Immature natural killer cell (primary cell): ENCODE measurements at places on chromosomes 7 and 10. TPM values are rescaled to one million over a fixed set of nuclear protein-coding genes. Genes with fewer than 3 reads are reported as not detected.

DNA sequence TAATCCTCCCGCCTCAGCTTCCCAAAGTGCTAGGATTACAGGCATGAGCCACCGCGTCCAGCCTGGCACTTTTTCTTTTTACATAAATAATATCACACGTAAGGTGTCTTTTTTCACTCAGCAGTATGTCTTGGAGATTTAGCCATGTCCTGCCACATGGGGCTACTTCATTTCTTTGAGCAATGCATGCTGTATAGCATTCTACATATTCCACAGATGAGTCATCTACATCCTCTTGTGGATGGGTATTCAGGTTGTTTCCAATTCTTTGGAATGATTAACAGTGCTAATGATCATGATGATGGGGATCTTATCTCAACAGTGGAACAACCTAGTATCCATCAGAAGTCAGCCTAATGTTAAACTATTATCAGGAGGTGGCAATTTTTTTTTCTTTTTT is 50.8 kb downstream of the ZNF503 start:
- no peak overlapping the region for H3K27ac ChIP-seq
- DNase-seq = no peak
- H3K4me3 ChIP-seq = no peak overlapping the region
- H3K36me3 ChIP-seq = no peaks in the 10 kb centered on the region
- H3K27me3 ChIP-seq = peaks cover 11% of the 10 kb centered on the region
- no peaks in the 10 kb centered on the region for H3K4me1 ChIP-seq

CAMK2G gene
- polyA plus RNA-seq = 4.8 TPM

- H3K4me1 ChIP-seq = no peaks in the 10 kb centered on the region
- no peak overlapping the region for H3K4me3 ChIP-seq
- H3K36me3 ChIP-seq = no peaks in the 10 kb centered on the region
These were observed 107.5 kb downstream of the ITGB8 start for GRCh38 chr7:20438248-20438647.

DNA sequence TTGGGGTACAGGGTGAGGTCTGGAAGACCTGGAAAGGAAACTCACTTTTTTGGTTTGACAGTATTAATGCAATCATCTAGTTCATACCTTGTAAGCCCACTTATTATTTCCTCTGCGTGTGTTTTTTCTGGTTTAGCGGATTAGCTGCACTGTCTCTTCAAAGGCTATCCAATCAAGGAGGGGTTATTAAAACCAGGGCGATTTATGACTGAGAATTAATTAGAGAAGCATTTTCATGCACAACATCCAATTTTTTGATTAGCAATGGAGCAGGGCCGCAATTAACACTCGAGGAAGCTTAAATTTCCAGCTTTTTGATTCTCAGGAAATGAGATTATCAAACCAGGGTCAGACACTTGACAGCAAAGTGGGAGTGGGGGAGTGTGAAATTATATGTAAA is 248.9 kb downstream of the EXOC4 start:
- no peaks in the 10 kb centered on the region for H3K36me3 ChIP-seq
- no peak overlapping the region for H3K4me3 ChIP-seq
- no peak for DNase-seq
- no peaks in the 10 kb centered on the region for H3K27me3 ChIP-seq
- no peak overlapping the region for H3K27ac ChIP-seq
- H3K4me1 ChIP-seq = peaks cover 21% of the 10 kb centered on the region

GRCh38 chr7:128166603-128167041 is 74.5 kb upstream of the LEP start:
- no peak for DNase-seq
- H3K27ac ChIP-seq = no peak overlapping the region
- peak overlapping the region; percentile 48 for H3K4me3 ChIP-seq
- H3K27me3 ChIP-seq = peaks cover 11% of the 10 kb centered on the region
- no peaks in the 10 kb centered on the region for H3K36me3 ChIP-seq
- peaks cover 25% of the 10 kb centered on the region for H3K4me1 ChIP-seq

DNA sequence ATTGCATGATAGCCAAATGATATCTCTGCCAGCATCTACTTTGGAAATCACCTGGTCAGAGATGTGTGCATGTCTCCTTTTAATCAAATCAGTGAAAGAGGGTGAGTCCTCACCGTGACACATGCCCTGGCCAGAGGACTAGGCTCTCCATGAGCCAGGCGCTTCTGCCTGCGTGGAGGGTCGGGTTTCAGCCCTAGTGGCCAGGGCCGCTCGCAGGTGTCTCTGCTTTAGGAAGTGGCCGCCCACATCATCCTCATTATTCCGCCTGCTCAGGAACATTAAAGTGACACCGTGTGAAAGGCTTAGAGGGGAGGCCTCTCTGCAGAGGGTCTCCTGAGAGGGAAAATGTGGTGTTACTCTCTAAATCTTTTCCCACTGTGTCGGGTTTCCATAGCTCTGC is 173.6 kb upstream of the PRKCQ start:
- H3K4me3 ChIP-seq = no peak overlapping the region
- no peaks in the 10 kb centered on the region for H3K4me1 ChIP-seq
- no peaks in the 10 kb centered on the region for H3K27me3 ChIP-seq
- no peaks in the 10 kb centered on the region for H3K36me3 ChIP-seq
- no peak overlapping the region for H3K27ac ChIP-seq

WAC gene
- 62.7 TPM for polyA plus RNA-seq

LRMDA gene
- polyA plus RNA-seq = 2.3 TPM

DNA sequence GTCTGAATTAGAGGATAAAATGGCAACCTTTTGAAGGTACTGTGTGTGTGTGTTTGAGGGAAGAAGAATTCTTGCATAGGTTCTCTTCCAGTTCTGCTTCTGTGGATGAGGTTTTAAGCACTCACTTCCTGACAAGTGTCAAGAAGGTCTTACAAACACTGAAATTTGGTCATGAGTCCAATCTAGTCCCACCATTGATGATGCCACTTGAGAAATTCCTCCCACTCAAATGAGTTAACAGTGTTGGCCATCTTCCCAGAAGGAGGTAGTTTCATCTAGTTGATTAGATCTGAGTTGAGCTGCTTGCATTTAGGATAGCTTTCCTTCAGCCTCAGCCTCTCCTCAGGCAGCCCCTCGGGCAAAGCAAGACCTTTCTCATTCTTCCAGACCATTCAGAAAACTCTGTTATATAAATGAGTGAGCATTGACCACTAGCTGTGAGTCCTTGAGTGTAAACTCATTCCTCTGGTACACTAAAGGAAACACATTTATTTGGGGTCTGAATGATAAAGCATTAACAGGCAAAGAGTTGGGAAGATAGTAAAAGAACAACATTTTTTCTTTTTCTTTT is 189.5 kb downstream of the TRIL start:
- peaks cover 2% of the 10 kb centered on the region for H3K27me3 ChIP-seq
- H3K4me1 ChIP-seq = no peaks in the 10 kb centered on the region
- H3K36me3 ChIP-seq = no peaks in the 10 kb centered on the region
- no peak overlapping the region for H3K27ac ChIP-seq
- DNase-seq = no peak
- no peak overlapping the region for H3K4me3 ChIP-seq

- no peaks in the 10 kb centered on the region for H3K36me3 ChIP-seq
- peaks cover 5% of the 10 kb centered on the region for H3K27me3 ChIP-seq
- H3K27ac ChIP-seq = no peak overlapping the region
- no peaks in the 10 kb centered on the region for H3K4me1 ChIP-seq
These were observed 232.5 kb upstream of the IGFBP3 start for GRCh38 chr7:46153583-46153950.

GRCh38 chr7:142894985-142895593 is 9.5 kb upstream of the TRPV6 start:
- peaks cover 10% of the 10 kb centered on the region for H3K27me3 ChIP-seq
- DNase-seq = no peak
- H3K4me3 ChIP-seq = no peak overlapping the region
- H3K27ac ChIP-seq = no peak overlapping the region

DNA sequence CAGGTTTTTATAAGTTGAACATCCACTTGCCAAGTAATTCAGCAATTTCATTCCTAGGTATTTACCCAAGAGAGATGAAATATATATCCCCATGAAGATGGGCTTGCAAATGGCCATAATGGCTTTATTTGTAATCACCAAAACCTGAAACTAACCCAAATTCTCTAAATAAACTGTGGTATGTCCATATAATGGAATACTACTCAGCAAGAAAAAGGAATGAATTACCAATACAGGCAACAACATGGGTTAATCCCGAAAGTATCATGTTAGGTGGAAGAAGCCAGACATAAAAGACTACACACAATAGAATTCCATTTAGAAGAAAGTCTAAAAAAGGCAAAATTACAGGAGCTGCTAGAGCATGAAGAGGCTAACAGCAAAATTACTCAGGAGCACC is 101.4 kb upstream of the PPP2R2D start:
- DNase-seq = no peak
- peaks cover 18% of the 10 kb centered on the region for H3K27me3 ChIP-seq
- H3K36me3 ChIP-seq = peaks cover 4% of the 10 kb centered on the region
- no peak overlapping the region for H3K27ac ChIP-seq

VAX1 gene
- not detected for polyA plus RNA-seq

GRCh38 chr10:90306187-90306586 is 551.7 kb downstream of the HTR7 start:
- no peak for DNase-seq
- H3K27ac ChIP-seq = no peak overlapping the region
- no peaks in the 10 kb centered on the region for H3K4me1 ChIP-seq
- H3K36me3 ChIP-seq = no peaks in the 10 kb centered on the region
- no peak overlapping the region for H3K4me3 ChIP-seq

GRCh38 chr7:128909625-128910568 is 612 bp downstream of the KCP start:
- peaks cover 15% of the 10 kb centered on the region for H3K27me3 ChIP-seq
- no peak overlapping the region for H3K27ac ChIP-seq
- no peak for DNase-seq
- no peaks in the 10 kb centered on the region for H3K36me3 ChIP-seq
- no peaks in the 10 kb centered on the region for H3K4me1 ChIP-seq

DNA sequence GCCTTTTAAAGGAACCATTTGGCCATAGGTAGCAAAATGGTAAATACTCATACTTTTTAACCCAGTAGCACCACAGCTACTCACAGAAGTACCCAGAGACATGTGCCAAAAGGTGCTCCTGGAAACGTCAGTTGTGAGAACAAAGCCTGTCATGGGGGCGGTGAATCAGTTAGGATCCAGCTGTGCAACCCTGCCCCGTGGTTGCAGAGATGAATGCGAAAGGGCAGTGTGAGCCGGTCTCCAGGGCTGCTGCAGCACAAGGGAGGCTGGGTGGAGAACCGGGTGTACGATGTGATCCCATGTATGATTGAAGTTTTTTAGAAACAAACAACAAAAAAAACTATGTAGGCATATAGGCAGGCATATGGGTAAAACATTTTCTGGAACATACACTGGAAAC is 1.3 kb upstream of the LRRC18 start:
- H3K4me3 ChIP-seq = no peak overlapping the region
- no peaks in the 10 kb centered on the region for H3K4me1 ChIP-seq
- no peaks in the 10 kb centered on the region for H3K27me3 ChIP-seq
- no peak overlapping the region for H3K27ac ChIP-seq
- no peak for DNase-seq

PSTK gene
- 8.4 TPM for polyA plus RNA-seq

GNGT1 gene
- not detected for polyA plus RNA-seq

DNA sequence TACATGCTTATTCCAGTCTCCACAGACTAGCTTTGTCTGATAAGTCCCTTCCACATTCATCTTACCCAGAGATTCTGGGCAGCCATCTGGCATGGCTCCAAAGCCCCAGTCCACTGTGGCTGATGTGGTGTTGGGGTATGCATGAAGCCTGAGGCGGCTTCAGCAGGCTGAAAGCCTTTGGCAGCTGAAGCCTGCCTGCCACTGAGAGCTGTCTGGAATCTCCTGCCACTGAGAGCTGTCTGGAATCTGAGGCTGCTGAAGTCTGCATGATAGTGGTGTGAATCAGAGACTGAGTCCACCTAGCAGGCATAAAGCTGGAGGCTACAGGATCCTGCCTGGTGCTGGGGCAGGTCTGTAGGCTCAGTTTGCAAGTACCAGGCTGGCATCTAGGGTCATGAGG is 87.1 kb downstream of the DYNC1I1 start:
- no peaks in the 10 kb centered on the region for H3K4me1 ChIP-seq
- no peak overlapping the region for H3K4me3 ChIP-seq

- H3K27ac ChIP-seq = no peak overlapping the region
- no peaks in the 10 kb centered on the region for H3K4me1 ChIP-seq
- no peak for DNase-seq
- H3K36me3 ChIP-seq = no peaks in the 10 kb centered on the region
- H3K4me3 ChIP-seq = no peak overlapping the region
- H3K27me3 ChIP-seq = peaks cover 2% of the 10 kb centered on the region
These were observed 65.2 kb downstream of the ABRAXAS2 start for GRCh38 chr10:124866812-124867211.

DNA sequence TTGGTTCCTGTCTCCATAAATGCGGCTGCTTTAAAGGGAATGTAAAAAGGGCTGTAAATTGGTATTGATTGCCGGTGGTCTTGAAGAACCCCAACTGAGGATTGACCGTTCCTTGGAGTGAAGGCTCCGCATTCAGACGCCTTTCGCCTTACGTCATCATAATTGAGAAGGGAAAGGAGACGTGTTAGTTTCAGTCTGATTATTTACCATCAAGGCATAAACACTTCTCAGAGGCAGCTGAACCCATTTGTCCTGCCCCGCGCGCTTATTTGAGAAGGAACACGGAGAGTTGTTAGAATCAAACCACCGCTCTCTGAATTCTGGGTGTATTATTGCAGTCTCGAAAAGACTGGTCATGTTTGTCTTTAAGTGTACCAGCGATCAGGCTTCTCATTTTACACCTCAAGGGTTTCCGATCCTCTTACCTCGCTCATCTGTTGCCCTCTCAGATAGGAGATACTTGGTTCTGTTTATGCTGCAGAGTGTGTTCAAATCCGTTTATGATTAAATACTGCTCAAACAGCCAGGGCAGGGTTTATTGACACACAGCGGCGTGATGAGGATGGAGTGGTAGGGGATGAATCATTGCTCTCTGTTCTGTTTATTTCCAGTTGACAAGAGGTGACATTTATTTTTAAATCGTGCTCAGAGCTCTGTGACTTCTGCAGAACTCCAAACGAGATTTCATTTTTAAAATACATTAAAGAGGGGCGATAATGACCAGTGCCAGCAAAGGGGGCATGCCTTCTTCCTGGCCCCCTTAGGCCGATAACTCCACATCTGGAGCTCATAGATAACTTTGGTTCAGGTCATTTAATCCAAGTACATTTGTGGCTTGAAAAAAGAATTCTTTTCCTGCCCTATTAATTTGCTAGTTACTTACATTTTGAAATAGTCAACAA is 30.4 kb downstream of the FOXK1 start:
- peak overlapping the region; percentile 53 for H3K27ac ChIP-seq
- no peaks in the 10 kb centered on the region for H3K36me3 ChIP-seq
- peaks cover 74% of the 10 kb centered on the region for H3K4me1 ChIP-seq
- H3K27me3 ChIP-seq = peaks cover 2% of the 10 kb centered on the region

ASAH2B gene
- 0.82 TPM for polyA plus RNA-seq

GRCh38 chr10:78664929-78665553 is 403.7 kb upstream of the ZMIZ1 start:
- H3K36me3 ChIP-seq = peaks cover 4% of the 10 kb centered on the region
- no peak overlapping the region for H3K27ac ChIP-seq
- H3K4me3 ChIP-seq = no peak overlapping the region
- H3K27me3 ChIP-seq = peaks cover 19% of the 10 kb centered on the region
- no peaks in the 10 kb centered on the region for H3K4me1 ChIP-seq

SPDYE6 gene
- polyA plus RNA-seq = not detected

- H3K27ac ChIP-seq = no peak overlapping the region
- H3K4me3 ChIP-seq = no peak overlapping the region
- DNase-seq = no peak
- no peaks in the 10 kb centered on the region for H3K36me3 ChIP-seq
These were observed 515.3 kb downstream of the AUTS2 start for GRCh38 chr7:70113536-70113935.

- peaks cover 7% of the 10 kb centered on the region for H3K27me3 ChIP-seq
- DNase-seq = no peak
- H3K4me3 ChIP-seq = no peak overlapping the region
- H3K4me1 ChIP-seq = no peaks in the 10 kb centered on the region
These were observed 18.3 kb downstream of the LEP start for GRCh38 chr7:128259131-128260061.

GRCh38 chr10:28280652-28281051 is 22.2 kb downstream of the MPP7 start:
- no peak overlapping the region for H3K27ac ChIP-seq
- no peak for DNase-seq
- H3K4me1 ChIP-seq = peaks cover 7% of the 10 kb centered on the region
- H3K27me3 ChIP-seq = no peaks in the 10 kb centered on the region
- H3K36me3 ChIP-seq = no peaks in the 10 kb centered on the region
- no peak overlapping the region for H3K4me3 ChIP-seq
